Fibroblast of the aortic adventitia (primary cell): ENCODE measurements at places on chromosomes 16 and 17. TPM values are rescaled to one million over a fixed set of nuclear protein-coding genes. Genes with fewer than 3 reads are reported as not detected.

DNA sequence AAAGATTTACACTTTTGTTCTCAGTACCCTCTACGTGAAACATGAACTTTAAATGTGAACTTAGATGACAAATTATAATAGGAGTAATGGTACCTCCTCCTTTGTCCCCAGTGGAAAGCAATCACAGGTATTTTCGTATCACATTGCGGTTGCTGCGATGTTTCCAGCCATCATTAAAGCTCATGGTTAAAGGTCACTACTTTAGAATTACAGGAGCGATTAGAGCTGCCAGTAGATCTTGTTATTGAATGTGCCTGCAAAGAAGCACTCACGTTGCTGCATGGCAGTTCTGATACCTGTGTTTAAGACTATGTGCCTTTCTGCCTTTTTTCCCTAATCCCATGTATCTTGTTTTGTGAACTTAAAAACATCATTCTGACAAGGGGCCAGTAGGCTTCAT lies 301.0 kb downstream of the CPPED1 start:
- no peak for DNase-seq

Gene ACE
- 16.9 and 24.3 TPM in 2 replicates for total RNA-seq

GRCh38 chr17:9086577-9086976 lies 65.3 kb downstream of the NTN1 start:
- no peak for DNase-seq

Gene KRT15
- total RNA-seq = 0.63 TPM in 1 of 2 replicates, not detected in the other

Gene OR4D1
- total RNA-seq = not detected in 2 replicates

- peak; percentile 63 for DNase-seq
Observed at GRCh38 chr16:73058616-73059409, 10.9 kb upstream of the ZFHX3 start.

Gene TSEN54
- 8.0 and 11.4 TPM in 2 replicates for total RNA-seq

DNA sequence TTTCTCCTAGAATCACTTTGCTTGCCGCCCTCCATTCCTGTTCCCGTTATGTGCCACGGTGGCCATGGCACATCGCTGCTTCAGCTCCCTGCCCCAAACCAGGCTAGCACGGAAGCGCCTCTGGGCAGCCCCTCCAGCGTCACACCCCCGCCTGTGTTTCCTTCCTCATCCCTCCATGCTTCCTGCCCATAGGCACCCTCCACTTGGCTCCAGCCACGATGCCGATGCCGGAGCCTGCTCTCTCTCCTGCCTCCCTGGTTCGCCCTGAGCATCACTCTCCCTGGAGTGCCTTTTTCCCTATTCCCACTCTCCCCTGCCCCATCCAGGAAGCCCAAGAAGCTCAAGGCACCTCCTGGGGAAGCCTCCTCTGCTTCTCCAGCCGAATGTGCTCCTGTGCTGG lies 3.2 kb upstream of the ARHGAP23 start:
- no peak for DNase-seq

DNA sequence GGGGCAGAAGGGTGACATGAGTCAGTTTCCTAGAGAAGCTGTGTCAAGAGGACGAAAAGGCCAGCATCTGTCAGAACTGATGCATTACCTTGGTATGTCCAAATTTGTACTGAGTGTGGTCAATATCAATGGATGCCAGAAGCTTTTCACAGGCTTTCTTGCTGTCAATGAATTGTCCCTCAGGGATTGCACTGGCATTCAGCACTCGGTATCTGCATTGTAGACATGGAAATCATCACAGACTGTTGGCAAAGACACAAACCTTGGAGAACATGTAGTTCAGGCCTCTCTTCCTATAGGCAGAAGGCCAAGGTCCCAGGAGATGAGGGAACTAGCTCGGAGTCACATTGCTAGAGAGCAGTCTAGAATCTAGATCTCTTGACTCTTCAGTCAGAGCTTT lies 16.6 kb downstream of the MYH3 start:
- DNase-seq = no peak
